ENCODE measurements at places on chromosomes 12 and 14.

- peak; percentile 2 for DNase-seq
Measured at GRCh38 chr14:105894978-105895881, 368.8 kb downstream of the TMEM121 start.

- DNase-seq = no peak
Measured at GRCh38 chr14:59299731-59300130, 111.3 kb downstream of the DAAM1 start.

DNA sequence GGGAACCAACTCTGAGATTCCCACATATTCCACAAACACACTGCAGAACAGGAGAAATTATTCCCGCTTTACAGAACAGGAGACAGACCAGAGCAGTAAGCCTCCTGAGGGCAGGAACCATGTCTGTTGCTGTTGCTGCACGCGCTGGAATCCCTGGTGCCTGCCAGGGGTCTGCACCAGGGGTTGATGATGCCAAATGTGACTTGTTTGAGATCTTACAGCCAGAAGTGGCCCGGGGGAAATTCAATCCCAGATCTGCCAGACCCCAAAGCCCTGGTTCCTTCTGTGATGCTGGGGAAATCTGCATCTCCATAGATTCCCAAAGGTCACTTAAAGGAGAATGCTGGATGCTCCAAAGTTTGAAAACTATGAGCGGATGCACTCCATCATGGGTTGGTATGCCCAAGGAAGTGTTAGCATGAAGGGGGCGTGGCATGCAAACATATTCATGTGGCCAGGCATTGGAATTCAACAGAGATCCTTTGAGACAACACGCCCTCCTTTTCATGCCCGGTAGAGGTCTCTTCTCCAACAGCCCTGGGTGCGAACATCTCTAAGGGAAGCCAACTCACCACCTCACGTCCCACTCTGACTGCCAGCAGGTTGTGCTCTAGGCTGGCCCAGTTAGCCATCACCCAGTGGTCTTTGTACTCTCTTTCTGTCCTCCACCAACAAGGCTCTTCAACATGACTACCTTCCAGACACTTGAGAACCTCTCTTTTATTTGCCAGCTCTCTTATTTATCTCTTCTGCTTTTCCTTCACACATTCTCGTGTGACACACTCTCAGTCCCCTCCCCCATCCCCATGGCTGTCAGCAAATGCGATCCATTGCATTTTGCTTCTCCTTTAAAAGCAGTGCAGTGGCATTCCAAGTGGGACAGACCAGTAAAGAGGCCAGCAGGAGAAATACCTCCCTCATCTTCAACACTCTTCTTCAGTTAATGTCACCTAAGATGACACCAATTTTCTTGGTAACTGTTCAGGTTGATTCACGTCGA, 131.3 kb downstream of the ZFP36L1 start:
- DNase-seq = peak; percentile 11

DNA sequence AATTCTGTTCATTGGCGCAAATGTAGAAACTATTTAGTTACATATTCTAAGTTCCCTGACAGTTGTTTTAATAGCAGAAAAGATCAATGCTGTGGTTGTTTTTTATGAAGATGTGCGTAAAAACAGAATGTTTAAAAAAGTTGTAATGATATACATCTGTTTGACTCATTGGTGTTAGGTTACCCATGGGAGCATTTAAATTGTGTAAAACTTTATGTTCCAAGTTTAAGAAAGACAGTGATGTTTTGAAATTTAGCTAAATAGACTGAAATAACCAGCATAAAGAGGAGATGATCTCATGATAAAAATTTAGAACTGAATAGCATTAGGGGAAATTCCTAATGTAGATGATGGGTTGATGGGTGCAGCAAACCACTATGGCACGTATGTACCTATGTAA, 3.6 kb downstream of the PELI2 start:
- DNase-seq = no peak

GRCh38 chr14:22178333-22178839, 410.6 kb downstream of the DAD1 start:
- DNase-seq = no peak

DNA sequence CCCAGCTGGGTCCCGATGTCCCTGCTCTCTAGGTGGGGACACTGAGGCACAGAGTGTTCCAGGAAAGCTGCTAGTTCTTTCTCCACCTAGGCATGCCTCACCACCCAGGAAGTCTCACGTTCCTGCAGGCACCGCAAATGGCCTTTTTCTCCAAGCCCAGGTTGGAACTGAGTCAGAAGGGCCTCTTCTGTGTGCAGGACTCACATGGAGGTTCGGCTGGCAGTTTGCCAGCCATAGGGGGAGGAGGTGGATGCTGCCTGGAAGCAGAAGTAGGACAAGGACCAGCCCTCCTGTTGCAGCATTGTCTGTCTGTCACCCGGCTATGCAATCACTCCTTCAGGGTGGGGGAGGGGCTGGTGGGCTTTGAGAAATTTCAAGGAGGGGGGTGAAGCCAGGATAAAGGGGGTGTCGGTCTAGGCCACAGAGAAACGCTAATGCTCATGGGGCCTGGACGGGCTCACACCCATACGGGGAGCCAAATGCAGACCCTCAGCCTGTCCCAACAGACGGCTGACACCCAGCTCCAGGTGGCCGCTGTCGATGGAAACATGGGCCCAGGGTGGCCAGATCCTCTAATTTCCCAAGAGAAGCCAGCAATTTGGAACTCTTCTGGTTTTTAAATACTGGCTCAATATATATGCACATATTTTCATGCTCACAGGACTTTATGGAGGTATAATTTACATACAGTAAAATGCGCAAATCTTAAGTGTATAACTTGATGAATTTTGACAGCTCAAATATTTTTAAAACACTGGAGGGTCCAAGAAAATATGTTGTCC, 120.5 kb downstream of the PHETA1 start:
- DNase-seq = peak; percentile 64

DNA sequence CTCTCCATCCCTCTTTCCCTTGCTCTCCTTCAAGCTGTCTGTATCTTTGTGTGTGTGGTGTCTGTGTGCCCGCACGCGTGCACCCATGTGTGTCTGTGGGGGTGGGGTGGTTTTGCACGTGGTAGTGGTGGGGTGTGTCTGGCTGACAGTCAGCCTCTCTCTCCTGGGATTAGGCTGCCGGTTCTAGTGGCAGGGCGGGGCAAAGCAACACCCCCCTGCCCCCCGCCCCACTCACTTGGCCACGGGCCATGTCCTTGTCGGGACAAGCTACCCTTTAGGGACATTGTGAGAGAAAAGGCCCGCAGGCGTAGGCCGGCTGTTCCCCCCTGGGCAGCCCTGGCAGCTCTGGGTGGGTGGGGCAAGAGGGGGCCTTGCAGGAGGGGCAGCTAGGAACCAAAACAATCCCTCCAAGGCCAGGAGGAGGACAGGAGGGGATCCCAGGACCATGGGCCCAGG, 182.6 kb downstream of the ALG10 start:
- DNase-seq = no peak

DNA sequence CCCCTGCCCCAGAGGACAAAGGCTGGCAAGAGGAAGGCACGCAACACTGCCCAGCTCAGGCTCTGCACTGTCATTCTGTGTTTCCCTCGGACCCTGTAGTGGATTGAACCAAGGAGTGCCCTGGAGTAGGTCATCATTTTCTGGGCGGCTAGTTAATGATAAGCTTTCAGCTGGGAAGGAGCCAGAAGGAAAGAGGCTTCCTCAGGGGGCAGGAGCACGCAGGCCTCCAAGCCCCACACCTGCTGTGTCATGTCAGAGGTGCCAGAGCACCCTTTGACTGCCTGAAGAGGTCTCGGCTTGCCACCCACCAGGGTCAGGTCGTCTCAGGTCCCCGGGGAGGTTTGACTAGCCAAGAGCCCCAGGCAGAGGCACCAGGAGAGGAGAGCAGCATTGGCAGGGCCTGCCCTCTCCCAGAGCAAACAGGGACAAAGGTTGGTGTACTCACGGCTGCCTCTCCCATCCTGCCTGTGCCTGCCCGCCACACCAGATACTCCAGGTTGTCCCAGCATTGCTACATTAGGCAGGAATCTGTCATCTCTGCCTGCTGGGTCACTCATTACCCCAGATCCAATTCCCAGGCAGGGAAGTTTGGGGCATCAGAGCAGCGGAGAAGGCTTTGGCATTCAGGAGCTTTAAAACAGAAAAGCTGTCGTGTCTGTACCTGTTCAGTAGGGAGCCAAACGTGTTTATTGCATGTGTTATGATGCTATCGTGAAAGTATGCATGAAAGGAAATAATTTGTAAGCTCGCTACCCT, 33.5 kb upstream of the ATP2A2 start:
- DNase-seq = no peak

- DNase-seq = no peak
Measured at GRCh38 chr14:93230539-93230938, 23.5 kb downstream of the UBR7 start.

GRCh38 chr14:65302571-65303189, 109.8 kb upstream of the FUT8 start:
- DNase-seq = no peak

DNA sequence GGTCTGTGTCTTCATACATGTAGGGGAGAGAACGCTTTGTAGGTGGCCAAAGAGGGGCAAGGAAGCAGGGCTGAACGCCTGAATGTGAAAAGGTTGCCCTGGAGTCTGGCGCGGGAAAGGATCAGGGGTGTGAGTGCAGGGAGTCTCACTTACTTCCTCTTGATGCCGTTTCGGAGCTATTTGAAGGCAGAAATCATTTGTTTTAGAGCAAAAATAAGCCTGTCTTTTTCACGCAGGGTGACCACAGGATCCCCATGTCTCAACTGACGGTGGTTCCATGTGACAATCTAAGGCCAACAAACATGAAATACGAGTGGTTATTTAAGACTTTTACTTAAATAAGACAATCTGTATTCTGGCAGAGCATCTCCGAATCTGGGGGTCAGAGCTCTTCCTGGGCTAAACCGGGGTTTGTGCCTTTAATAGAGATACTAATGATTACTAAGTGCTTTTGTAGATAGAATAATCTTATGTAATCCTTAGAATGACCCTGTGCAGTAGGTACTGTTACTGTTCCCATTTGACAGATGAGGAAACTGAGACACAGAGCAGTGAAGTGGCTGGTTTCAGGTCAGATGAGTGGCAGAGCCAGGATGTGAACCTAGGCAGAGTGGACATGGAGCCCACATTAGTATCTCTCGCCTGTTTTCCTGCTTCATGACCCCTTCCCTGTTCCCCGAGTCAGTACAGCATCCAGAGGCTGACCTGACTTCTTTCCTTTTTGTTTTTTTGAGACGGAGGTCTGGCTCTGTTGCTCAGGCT, 1.9 kb downstream of the BRI3BP start:
- no peak for DNase-seq

DNA sequence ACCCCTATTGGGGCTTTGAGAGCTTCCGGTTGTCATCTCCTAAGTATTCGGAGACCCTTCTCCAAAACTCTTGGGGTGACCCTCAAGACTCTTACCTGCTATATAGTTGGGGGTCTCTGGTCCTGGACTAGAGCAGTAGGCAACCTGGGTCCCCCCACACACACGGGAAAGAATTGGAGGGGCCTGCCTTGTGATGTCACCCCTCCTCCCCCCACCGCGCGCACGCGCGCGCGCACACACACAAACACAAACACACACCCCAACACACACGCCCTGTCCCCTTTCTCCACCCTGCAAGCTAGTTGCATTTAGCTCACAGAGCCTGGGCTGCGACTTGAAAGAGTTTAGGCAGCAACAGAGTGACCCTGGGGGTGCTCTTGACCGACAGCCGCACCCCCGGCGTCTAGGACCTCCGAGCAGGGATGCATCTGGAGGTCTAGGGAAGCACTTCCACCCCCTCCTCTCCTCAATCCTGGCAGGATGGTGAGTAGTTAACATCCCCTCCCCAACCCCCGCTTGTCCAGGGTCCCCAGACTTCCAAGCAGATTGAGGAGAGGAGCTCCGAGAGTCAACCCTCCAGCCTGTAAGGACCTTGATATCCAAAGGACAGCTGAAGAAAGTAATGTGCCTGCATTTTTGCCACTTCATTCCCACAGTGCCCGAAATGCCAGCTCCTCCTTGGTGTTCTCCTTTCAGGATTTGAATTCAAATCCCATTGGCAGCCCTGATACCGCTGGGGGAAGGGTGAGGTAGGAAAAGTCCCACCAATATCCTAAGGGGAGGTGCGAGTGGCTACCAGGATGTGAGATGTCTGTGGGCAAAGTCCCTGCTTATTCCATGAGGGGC, 1.4 kb upstream of the DNAJC14 start:
- peak; percentile 92 for DNase-seq

DNA sequence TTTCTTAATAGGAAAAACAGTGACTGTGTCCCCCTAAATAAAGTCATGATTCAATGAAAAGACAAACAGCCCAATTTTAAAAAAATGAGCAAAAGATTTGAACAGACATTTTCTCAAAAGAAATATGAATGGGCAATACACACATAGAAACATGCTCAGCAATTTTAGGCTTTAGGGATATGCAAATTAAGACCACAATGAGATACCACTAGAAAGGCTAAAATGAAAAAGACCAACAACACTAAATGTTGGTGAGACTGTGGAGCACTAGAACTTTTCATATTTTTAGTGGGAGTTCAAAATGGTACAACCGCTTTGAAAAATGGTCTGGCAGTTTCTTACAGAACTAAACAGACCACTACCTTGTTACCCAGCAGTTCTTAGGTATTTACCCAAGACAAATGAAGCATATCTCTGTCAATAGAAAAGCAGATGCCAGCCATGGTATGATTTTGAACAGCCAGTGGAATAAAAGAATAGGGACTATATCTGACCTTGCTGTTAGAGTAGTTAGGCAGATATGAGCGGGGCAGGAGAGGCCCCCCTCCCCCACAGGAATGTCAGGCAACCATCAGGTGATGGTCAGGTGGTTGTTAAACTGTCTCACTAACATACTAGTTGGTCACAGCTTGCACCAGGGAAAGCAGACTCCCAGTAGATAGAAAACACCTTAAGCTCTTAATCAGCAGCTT, 108.8 kb downstream of the PRKCH start:
- no peak for DNase-seq

DNA sequence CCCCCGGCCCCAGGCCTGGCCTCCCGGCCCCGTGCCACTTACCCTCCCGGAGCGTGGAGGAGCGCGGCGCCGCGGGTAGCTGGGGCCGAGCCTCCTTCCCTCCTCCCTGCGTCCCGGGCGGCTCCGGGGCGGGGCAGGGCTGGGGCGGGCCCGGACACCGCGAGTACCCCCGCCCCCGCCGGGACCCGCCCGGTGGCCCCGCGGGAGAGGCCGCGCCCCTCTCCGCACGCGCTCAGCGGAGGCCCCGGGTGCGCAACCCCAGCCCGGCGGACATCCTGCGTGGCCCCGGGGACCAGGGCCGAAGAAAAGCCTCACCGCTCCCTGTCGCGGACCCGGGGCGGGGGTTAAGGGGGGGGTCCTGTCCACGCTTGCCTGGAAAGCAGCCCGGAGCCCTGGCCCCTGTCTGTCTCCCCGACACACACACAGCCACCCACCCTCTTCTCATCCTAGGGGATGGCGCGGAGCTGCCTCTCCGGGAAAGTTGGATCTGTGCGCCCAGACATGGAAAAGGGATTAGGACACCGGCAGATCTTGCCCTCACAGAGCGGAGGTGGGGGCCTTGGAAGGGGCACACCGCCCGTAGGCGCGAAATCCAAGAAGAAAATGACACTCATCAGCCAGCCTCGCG, at the start of gene SYNE3:
TSS of gene SYNE3 (minus strand) at position 97 of the 628 bp plus-strand sequence. CDS start 40,829 bp downstream, outside the sequence.
- DNase-seq = peak; percentile 66

GRCh38 chr14:35285168-35286002, 6.8 kb upstream of the PSMA6 start:
- DNase-seq = no peak
